ENCODE measurements at places on chromosomes 16 and 17.

DNA sequence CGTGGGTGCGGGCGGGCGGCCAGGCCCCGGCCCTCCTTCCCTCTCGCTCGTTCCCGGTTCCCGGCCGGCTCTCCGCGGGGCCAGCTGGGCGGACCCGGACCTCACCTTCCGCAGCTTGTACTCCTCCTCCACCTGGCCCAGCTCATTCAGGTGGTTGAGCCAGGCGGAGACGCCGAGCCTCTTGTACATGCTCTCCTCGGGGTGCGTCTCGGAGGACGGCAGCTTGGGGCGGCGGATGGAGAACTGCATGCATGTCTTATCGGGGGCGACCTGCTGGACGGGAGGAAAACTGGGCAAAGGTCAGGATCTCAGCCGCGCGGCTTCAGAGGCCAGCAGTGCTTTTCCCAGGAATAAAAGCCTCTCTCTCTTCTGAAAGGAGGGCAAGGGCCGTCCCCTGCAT, 85.4 kb downstream of the TBC1D16 start:
- DNase-seq: no peak

DNA sequence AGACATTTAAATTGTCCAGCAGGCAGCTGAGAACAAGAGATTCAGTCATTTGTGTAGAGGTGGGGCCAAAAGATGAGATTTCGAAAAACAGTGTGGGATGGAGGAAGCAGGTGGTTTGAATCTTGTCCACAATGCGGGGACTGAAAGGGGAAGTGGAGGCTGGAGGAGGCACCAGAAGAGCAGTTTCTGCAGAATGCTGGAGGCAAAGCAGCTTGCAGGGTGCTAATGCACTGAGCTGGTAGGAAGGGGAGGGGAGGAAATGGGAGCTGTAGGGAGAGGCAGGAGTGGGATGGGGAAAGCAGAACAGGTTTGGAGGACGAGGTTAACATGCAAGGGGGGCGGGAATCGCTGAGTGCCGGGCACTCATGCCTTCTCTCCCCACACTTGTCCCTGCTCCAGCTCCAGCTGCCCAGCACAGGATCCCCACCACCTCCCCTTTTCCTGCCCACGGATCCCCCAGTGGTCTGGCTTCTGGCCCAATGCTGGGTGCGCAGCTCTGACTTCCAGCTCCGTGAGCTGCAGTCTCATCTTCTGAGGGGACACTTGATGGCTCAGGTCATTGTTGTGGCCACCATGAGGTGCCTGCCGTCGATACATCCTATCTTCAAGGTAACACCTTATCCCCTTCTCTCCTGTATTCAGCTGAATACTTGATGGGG, 9.4 kb downstream of the C17orf100 start:
- DNase-seq: no peak

DNA sequence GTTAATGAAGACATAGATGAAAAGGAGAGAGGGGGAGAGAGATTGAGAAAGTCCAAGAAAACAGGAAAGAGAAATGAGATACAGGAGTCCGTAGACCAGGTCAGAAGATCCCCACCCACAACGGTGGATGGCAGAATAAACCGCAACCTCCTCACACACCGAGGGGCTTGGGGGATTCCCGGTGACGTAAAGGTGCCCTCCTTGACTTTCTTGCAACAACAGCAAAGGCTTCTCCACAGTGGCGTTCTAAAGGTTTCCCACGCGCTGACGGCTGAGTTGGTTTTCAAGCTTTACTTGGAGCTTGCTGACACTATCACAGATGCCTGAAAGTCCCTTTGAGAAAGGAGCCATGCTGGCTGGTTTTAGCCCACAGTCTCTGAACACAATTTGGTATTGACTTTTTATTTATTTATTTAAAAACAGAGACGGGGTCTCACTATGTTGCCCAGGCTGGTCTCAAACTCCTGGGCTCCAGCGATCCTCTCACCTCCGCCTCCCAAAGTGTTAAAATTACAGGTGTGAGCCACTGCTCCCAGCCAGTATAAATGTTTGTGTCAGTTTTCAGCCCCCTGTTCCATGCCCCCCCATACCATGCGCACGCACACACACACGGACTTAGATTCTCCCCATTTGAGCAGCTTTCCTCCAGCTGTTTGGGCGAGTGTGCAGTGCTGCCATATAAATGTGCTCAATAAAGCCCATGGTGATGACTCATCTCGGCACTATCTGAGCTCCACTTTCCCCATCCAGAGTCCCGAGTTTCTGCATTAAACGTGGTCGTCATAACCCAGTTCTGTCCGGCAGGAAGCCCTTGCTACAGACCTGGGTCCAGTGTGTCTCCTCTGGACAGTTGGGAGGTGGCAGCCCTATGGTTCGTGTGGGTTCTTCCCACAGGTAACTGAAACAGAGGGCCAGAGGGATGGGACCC, 33.0 kb upstream of the SEC14L1 start:
- DNase-seq: peak; percentile 52

- DNase-seq: no peak
These were observed 288.0 kb downstream of the MAF start for GRCh38 chr16:79312502-79312901.

DNA sequence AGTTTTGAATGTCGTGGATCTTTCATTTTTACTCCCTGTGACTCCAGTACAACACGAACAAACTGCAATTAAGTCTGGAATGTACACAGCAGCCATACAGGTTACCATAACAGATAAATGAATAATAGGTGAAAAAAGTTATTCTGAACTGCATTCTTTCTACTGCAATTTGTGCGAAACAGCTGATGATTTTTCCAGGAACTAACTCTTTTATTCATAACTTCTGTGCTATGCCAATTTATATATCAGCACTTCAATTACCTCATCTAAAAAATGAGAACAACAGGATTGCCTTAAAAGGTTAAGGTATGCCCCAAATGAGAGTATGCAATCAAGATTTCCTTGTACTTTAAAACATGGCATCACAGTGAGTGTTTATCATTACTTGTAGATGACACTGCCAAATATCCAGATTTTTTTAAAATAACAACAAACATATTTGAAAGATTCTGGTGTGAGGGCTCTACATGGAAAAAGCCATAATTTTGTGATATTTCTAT, 238.9 kb downstream of the CDH8 start:
- DNase-seq: no peak

DNA sequence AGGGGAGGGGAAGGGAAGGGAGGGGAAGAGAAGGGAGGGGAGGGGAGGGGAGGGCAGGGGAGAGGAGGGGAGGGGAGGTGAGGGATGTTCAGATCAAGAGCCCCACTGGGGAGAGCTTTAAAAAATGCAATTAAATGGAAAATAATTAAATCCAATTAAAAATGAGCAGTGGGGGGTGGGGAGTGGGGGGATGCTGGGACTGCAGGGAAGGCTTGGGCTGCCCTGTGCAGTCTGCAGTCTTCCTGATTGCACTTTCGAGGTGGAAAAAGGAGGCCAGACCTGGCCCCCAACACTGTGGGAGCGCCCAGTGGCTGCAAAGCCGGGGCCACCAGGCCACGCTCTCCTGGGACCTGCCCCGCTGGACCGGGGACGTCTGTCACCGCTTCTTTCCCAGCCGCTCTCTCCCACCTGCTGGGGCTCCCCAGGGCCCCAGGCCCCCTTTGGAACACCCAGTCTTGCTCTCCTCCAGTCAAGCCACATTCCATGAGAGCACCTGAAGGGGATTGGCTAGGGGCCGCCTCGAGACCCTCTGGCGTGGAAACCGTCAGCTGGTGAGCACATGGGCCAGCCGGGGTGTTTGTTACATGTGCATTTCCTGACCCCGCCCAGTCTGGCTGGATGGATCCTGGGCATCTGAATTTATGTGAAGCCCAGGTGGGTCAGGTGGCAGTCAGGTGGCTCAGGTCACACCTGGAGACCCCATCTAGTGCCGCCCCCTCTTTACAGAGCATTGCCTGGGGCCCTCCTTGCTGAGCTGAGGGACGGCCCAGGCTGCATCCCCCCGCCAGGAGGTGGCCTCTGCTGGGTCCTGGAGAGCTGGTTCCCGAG, 37.6 kb upstream of the CBFA2T3 start:
- DNase-seq: no peak

GRCh38 chr16:84137287-84137686, 7.7 kb downstream of the HSDL1 start:
- DNase-seq: no peak

DNA sequence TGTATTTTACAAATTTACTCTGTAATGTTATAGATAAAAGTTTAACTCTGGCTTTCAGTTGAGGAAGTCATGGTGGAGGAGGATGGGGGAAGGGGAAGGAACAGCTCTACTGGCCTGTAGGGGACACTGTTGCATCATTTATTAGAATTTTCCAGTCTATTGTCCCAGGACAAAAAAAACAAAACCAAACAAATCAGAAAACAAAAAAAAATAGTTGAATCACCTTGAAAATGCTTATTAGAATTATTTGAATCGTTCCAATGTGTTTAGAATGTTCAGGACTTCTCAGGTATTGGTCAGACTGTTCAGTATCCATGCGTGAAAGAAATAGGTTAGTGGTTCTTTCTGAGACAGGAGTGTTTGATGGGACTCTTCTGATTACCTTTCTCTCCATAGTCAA, 242.0 kb downstream of the FTO start:
- DNase-seq: no peak

GRCh38 chr17:77742579-77742978, 215.9 kb upstream of the TNRC6C start:
- no peak for DNase-seq

GRCh38 chr17:35748341-35748841, 4.6 kb downstream of the GAS2L2 start:
- no peak for DNase-seq

- DNase-seq: no peak
These were observed 17.2 kb upstream of the WSB1 start for GRCh38 chr17:27276653-27277156.

DNA sequence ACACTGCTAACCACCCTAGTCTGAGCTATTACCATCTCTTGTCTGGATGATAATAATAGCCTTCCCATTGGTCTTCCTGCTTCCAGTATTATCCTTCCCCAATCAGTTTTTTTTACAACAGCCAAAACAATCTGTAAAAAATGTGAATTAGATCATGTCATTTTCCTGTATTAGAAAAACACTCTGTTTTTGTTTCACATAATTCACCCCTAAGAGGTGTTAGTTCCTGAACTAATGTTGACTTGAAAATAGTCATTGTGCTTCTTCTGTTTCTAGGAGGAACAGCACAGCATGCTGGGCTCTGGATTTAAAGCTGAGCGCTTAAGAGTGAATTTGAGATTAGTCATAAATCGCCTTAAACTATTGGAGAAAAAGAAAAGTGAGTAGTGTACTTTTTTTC, 20.0 kb downstream of the IST1 start:
- DNase-seq: no peak

- no peak for DNase-seq
These were observed 17.5 kb upstream of the IL21R start for GRCh38 chr16:27384425-27384824.

- no peak for DNase-seq
These were observed 696.9 kb downstream of the KCNJ2 start for GRCh38 chr17:70865993-70866804.

DNA sequence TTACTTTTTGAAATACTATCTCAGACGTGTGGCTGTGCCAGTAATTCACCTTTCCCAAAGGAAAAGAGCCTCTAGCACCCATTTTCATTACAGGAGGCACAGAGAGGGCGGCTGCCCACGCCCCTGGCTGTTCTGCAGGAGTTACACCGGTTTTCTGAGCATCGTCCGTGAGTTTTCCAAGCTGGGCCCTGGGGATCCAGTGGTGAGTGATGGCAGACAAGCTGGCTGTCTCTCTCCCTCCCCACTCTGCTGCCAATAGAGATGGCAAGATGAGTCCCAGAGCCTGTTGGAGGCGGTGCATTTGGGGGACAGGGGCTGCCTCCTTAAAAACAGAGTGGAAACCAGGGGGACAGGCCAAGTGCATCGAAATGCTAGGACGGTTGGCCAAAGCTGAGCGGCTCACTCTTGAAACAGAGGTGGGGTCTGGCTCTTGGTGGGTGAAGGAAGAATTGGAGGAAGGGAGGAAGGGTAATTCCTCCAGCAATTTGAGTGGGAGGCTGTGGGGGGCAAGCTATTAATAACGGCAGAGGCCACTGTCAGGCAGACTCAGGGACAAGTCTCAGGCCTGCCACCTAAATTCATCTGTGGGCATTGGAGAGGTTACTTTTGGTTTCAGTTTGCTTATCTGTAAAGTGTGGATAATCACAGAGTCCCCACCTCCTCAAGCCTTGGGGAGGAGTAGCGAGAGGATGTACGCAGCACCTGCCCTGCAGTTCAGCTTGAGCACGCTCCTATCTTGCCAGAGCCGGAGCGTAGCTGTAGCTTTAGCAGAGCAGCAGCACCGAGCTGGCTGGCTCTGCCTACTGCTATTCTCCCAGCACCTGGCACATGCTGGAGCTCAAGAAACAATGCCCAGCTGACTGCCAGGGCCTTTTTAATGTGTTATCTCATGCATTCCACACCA, 7.5 kb upstream of the NOS2 start:
- DNase-seq: peak; percentile 18

- DNase-seq: no peak
These were observed 9.5 kb downstream of the MTMR4 start for GRCh38 chr17:58504826-58505351.

DNA sequence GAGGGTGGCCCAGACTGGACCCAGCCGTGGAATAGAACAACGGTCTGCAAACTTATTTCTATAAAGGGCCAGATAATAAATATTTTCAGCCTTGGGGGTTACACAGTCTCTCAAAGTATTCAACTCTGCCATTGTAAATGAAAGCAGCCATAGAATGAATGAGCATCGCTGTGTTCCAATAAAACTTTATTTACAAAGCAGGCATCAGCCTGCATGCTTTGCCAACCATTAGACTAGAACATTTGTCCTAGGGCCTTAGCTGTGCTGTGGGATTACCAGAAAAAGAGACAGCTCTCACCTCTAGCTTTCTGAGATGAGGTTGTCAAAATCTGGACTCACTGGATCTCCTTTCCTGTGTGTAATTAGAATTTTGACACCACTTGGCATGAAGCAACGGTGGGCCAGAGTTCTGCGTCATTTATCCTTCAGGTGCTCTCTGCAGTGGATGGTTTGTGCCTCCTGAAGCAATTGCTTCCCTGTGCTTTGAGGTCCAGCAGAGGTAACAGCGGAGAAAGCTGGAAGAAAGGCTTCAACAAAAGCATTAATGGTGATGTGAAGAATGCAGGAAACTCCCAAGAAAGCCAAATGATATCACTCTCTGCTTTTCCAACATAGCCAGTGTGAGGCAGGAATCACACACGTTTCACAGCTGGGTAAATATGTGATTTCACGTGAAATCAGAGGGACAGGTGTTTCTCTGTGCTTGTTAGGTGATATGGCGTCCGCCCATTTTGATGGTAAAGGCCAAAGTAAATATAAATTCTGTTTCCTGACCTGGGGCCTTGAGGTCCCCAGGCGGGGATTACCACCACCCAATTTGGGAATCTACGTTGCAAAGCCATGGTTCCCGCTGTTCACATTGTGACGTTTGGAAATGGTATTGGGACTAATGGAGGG, 148.4 kb downstream of the PITPNC1 start:
- no peak for DNase-seq
